ENCODE measurements at places on chromosomes 11 and 22. TPM values are rescaled to one million over a fixed set of nuclear protein-coding genes. Genes with fewer than 3 reads are reported as not detected.

- DNase-seq, result peak; percentile 62
These were observed 8.9 kb downstream of the YPEL1 start for GRCh38 chr22:21726650-21727049.

DNA sequence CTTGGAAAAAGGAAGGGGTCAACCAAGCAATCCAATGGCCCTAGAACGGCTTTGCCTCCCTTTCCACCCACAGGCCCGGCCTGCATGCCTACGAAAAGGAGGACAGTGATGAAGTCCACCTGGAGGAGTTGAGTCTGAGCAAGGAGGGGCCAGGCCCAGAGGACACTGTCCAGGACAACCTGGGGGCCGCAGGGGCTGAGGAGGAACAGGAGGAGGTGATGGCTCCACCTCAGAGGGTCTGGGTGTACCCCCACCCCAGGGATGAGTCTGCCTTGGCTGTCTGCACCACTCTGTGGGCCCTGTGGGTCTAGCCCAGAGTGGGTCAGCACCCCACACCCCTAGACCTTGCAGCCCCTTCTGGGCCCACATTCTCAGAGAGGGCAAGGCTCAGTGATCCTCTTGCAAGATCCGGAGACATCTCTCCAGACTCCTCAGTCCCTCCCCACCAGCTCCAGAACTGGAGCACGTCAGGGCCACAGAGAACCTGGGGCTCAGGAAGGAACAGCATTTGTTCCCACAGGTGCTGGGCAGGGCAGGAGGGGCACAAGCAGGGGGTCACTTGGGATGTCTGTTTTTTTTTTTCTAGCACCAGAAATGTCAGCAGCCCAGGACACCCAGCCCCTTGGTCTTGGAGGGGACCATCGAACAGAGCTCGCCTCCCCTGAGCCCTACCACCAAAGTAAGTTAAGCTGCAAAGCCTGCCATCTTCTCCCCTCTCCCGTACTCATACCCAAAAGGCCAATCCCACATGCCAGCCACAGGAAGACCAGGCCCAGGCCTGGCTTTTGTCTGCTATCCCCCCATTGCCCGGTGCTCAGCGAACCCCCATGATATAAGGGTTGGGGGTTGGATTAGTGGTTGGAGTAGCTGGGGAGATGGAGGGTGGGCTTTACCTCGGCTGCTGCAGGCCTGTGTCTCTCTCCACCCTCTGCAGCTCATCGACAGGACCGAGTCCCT is 8.1 kb downstream of the PRR33 start:
- DNase-seq, result no peak

DNA sequence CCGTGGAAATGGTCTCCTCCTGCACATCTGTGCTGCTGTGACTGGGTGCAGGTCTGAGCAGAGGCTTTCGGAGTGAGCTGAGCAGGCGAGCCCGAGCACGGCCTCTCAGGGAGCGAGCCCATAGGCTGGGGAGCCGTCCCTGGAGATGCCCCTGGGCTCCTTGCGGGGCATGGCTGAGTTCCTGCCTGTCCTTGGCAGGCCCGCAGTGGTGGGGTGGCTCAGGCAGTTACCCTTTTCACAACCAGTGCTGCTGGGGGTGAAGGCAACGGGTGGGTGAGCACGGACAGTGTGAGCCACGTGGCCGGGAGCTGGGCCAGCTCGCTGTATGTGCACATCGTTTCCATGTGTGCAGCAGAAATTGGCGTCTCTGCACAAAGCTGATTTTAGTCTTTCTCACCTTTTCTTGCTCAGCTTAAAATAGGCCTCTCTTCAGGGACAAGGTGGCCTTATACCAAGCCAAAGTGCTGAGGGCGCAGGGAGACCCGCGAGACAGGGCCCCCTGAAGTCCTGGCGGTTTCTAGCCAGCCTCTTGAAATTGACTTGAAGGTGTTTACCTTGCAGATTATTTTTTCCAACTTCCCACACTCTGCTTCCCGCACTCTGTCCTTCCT is at the start of gene TP53AIP1:
TP53AIP1 (minus strand) TSS at position 55 of the 611 bp plus-strand sequence. CDS start 5,053 bp downstream, outside the sequence.
- no peak for DNase-seq

DNA sequence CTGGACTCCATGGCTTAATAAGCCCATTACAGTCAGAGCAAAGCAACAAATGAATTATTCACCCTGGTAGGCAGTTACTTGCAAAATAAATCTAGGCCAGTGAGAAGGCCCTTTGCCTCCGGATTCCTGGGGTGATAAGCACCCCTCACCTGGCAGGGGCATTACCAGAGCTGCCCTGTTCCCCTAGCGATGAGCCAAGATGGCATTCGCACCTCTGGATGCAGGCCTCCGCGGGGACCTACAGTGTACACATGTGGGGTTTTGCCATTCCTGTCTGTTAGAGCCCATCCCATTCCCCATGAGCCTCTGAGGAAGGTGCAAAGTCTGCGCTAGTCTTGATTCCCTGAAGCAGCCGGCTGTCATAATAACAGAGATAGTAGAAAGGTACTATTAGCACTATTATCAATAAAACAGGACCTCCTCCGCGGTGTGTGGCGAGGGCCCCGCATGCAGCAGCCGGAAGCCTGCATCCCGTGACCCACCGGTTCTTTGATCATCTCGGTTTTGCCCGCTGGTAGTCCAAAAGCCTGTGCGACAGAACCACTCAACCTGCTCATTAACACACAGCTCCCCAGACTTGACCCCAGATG is 344.3 kb downstream of the BRD1 start:
- no peak for DNase-seq

GRCh38 chr11:113591117-113591516 is 115.0 kb downstream of the TMPRSS5 start:
- no peak for DNase-seq

- no peak for DNase-seq
These were observed 5.6 kb upstream of the APOBEC3H start for GRCh38 chr22:39091126-39092081.

DNA sequence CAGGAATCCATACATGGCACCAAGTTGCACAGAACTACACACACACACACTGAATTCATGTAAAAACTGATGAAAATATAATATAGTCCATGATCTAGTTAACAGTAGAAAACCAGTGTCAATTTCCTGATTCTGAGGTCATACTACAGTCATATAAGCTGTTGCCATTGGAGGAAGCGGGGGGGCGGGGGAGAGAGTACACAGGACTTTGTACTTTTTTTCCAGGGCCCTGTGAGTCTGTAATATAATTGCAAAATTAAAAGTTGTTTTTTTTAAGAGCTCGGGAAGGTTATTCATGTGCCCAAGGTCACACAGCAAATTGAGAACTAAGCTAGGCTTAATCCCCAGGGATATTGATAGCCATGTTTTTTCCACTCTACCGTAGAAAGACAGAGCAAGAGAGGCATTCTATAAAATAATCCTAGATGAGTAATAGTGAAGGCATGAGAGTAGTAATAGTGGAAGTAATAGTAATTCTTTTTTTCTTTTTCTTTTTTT is 312.3 kb downstream of the MN1 start:
- no peak for DNase-seq

The ACTN3 gene
- not detected for total RNA-seq

DNA sequence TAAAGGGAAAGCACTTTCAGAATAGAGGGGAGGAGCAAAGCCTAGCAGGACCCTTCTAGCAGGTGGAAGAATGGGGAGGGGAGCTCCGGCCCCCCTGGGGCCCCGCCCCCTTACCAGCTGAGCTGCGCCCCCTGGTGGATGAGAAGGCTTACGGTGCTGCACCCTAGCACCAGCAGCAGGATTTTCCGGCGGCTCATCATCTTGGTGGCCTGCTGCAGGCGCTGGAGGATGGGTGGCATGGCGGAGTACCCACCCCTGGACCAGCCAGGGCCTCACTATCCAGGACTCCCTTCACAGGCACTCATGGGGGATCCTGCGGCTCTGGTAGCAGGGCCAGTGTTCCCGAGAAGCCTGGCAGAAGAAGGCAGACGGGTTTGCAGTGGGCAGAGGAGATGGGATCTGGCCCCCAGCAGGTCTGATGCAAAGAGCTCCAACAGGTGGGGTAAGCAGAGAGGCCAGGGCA is 3.8 kb downstream of the GAL3ST3 start:
- DNase-seq, result peak; percentile 87

DNA sequence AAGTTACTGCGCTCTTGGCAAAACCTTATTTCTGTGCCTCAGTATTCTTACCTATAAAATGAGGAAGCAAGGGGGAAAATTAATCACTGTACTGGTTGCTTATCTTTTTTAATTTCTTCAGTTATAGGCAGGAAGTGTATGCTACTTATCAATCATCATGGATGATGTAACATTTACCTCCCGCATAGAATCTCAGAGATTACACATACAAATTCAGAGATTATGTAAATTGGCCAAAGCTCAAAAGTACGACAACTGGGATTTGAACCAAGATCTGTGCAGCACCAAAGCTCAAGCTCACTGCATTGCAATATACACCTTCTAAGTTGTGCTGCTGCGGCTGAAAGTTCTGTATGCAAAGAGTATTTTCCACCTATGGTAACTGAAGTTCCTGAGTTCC is 83.0 kb downstream of the PDHX start:
- no peak for DNase-seq

- DNase-seq, result no peak
These were observed 6.4 kb upstream of the TBX1 start for GRCh38 chr22:19753996-19754700.

- DNase-seq, result peak; percentile 13
These were observed 102.3 kb upstream of the DRD2 start for GRCh38 chr11:113577356-113578032.
